ENCODE measurements at places on chromosomes 1 and 21. TPM values are rescaled to one million over a fixed set of nuclear protein-coding genes. Genes with fewer than 3 reads are reported as not detected.

- peak; percentile 87 for DNase-seq
These were observed 120.8 kb downstream of the LMO4 start for GRCh38 chr1:87449348-87449963.

DNA sequence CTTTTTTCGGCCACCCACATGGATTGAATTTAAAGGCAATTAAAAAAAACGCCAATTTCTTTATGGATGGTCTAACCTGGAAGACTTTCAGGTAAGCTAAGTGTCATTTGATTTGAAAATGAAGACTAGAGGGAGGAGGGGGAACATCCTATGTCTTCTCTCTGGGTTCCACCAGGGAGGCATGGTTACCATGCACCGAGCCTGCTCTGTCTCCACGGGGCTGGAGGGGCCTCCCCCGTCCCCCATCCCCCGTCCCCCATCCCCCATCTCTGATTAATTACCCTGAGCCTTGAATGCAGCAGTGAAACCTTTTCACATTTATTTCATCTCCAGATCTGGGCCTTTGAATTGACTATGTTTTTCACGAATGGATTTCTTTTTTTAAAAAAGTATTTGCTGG is 135.1 kb downstream of the TLR5 start:
- no peak for DNase-seq

GRCh38 chr1:26582053-26582835 is 52.7 kb downstream of the RPS6KA1 start:
- DNase-seq, result no peak

- peak; percentile 81 for DNase-seq
These were observed at the start of gene SPOCD1 for GRCh38 chr1:31815752-31816500. Gene SPOCD1 (minus strand): TSS chr1:31816022. CDS start chr1:31815333, 689 bp downstream.

- DNase-seq, result no peak
These were observed 315.5 kb downstream of the GPATCH2 start for GRCh38 chr1:217315346-217315745.

DNA sequence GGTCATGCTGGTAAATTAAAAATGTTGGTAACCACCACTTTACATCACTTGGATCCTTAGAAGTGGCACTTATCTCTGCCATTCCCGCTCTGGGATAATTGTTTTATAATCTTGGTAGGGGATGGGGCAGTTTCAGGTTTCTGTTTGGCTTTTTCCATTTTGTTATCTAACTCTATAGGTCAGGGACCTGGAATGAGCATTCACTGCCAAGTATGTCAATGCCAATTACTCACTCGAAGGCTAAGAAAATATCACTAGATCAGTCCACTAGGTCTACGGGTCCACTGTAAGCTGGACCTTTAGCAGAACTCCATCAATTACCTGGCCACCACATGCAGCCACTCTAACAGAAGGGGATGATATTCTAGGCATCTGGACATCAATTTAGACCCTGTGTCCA is 4.5 kb upstream of the DIP2A start:
- DNase-seq, result no peak

GRCh38 chr1:25538191-25538767 is 5.1 kb upstream of the LDLRAP1 start:
- DNase-seq, result no peak

- no peak for DNase-seq
These were observed 92.0 kb upstream of the HAO2 start for GRCh38 chr1:119276558-119276957.

DNA sequence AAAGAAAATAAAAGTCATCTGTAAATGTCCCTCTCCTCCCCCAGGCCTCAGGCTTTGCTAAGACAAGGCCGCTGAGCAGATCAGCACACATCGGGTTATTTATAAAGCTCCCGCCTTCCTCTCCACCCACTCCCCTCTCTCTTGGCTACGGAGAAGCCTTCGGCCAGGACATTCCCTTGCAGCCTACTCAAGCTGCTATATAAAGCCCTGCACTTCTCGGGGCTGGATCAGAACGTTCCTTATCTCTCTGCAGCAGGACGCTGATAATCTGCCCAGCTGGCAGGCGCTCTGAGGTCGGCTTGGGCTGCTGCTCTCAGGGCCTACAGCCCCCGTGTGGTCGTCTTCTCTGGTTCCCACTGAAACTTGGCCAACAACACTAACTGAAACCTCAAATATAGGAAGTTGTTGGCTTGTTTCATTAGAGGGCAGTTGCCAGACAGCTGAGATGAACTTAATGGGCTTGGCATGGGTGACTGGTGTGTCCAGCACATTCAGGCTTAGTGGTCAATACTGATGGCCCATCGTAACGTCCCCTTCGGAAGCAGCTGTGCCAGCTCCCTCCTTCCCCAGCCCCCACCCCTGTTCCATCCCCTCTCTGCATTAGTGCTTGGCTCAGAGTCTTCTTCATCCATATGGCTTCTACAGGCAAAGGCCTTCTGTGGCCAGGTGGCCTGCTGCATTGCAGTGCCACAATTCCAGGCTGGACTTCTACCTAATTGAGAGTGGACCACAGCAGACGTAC is 64.6 kb downstream of the IER5 start:
- peak; percentile 94 for DNase-seq

DNA sequence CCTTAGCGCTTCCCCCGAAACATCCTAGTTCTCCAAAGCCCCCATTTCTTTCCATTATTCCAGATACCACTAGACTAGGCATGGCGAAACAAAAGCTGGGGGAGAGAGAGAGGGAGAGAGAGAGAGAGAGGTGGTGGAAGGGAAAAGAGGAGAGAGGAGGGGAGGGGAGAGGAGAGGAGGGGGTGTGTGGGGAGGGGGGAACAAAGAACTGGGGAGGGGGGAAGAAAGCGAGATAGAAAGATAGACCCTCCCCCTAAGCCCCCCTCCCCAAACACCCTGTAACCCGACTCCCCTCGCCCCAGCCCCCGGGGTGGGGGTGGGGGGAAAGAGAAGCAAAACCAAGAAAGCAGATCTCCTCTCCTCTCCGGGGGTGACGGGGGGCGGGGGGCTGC is 352 bp downstream of the MEX3A start:
- no peak for DNase-seq

GRCh38 chr1:227899820-227900449 is 47.8 kb downstream of the WNT9A start:
- DNase-seq, result peak; percentile 56

- no peak for DNase-seq
These were observed 180.7 kb downstream of the KAZN start for GRCh38 chr1:14778898-14779865.

- no peak for DNase-seq
These were observed 61.6 kb upstream of the SPAG17 start for GRCh38 chr1:118246646-118247045.

GRCh38 chr21:32020564-32020963 is 147.7 kb downstream of the HUNK start:
- DNase-seq, result no peak

DNA sequence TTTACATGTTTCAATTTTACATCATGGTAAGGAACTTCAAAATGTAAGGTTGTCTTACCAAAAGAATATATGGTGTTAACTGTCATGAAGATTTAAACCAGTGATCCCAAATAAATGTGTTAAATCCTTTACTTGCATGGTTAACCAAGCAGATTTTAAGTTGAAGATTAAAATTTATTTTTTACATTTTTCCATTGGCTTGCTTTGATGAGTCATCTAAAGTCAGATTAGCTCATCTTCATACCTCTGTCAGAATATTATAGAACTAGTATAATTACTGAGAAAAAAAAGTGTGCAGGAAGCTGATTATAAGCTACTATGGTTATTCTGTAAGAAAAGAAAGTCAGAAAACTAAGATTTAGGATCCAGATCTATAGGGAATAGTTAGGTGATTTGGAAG is 95.3 kb upstream of the DPH5 start:
- DNase-seq, result no peak

GRCh38 chr1:221711063-221711577 is 30.8 kb downstream of the DUSP10 start:
- DNase-seq, result no peak

- no peak for DNase-seq
These were observed 18.6 kb downstream of the EXOC8 start for GRCh38 chr1:231319080-231319479.

DNA sequence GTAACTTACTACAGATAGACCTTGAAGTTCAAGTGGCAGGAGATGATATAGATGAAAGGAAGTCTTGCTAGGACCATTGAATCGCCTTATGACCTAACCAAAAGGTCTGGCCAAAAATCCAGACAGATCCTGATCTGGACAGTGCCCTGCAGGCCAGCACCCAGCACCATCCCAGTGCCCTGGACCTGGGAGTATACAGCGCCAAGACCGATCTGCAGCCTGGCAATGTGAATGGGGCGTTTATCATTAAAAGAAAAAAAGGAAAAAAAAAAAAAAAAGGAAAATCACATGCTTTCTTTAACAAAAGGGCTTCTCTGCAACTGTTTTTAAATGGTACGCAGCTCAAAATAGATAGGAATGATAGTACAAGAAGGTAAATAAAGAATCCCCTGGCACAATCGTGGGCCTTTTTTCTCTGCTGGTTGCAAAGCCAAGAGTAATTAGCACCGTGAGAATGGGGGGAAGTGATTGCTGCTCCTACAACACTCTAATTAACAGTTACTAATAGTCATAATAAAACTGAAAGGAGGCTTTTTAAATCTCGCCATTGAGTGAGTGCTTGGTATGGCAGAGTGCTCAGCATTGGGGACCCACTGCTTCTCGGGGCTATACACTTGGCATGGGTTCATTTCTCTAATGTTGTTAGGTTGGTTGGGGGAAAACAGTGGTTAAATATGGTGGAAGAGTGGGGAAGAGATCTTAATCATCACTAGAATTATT is 146.7 kb downstream of the KAZN start:
- no peak for DNase-seq

- DNase-seq, result no peak
These were observed 32.1 kb downstream of the MDM4 start for GRCh38 chr1:204548265-204548664.

DNA sequence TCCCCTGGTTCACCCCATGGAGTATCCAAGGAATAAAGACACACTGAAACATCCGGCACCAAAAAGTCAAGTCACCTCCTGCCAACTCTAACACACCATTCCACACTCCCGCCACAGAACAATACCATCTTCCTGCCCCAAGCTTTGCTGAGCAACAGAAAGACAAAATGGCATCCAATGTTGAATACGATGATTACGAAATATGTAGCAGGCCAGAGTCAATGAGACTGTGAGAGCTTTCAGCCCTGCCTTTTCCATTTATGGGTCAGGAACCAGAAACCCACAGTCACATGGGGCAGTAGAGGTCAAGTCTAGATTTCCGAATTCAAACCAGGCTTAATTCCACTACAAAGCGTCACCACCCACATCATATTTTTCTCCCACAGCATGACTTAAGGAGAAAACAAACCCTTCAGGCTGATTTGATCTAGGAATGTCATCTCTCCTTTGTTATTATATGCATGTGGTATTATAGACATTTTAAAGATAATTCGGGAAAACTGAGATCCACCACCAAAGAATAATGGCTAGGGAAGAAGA is 249.8 kb downstream of the SETD4 start:
- no peak for DNase-seq

- peak; percentile 72 for DNase-seq
These were observed 70.3 kb downstream of the SERINC2 start for GRCh38 chr1:31483012-31483946.

DNA sequence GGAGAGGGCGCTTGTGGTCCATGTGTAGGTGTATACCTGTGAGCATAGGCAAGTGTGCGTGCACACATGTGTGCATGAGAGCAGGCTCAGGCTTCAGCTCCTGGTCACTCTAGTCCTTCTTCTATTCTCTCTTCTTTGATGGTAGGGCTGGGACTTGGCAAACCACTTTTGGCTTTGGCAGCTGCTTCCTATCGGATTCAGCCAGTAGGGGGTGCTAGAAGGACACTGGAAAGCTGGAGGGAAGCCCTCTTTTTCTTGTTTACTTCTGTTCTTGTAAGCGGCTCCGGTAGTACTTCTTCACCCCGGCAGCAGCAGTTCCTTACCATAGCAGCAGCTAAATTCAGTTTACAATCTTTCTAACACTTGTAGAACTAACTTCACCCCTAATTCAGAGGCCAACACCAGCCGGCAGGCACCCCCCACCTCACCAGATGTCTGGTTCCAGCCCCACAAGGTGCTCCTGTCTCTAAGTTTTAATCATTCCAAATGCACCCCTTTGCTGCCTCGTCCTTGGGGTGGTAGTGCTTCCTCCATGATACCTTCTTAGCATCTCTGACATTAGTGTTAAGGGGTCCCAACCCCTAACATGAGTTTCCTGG is 25.1 kb downstream of the NENF start:
- DNase-seq, result no peak

DNA sequence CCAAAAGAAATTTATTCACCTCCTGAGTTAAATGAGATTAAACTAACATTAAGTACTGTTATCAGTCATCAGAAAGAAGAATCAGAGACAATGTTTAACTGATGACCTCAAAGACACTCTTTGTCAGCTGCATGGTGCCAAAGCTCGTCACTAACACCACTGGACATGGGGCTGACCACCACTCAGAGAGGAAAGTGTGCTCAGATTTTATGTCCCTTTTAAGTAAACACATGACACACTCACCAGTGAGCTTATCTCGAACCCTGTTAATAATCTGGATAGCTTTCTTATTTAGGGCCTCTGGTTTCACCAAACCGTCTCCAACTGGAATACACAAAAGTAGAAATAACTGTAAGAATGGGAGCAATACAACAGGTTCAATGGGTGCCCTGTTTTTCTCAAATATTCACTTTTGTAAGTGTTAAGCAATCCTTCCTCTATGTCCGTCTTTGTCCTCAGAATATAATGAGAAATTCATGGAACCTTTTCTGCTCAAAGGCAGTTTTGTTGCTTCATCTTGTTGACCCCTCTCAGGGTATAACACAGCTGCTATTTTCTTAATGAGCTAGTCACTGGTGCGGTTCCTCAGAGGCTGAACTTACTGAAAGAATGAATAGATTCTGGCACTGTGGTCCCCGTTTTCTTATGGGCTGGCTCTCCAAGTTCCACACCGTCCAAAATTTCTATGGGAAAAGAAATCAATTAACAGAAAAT is 9.5 kb upstream of the EXOSC10 start:
- DNase-seq, result no peak

GRCh38 chr1:161198897-161199431 is at the start of gene ADAMTS4:
Gene ADAMTS4 (minus strand): TSS chr1:161199054. CDS start chr1:161198627, 427 bp downstream.
- peak; percentile 89 for DNase-seq

GRCh38 chr1:54614024-54614423 is 9.3 kb downstream of the FAM151A start:
- peak; percentile 13 for DNase-seq

DNA sequence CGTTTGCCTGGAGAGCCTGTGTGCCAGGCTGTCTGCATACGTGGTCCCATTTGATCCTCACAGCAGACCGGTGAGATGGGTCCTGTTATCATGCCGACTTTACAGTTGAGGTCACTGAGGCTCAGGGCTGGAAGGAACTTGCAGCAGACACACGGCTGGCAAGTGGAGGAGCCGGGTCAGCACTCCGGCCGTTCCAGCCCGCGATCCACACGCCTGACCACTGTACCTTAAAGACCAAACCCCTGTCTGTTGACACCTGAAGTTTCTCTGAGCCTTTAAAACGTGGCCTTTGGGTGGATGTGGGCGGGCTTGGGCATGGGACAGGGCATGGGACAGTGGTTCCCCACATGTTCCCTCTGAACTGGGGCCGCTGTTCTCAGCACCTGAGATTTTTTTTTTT is 171.5 kb upstream of the TMEM51 start:
- no peak for DNase-seq

Gene VWA5B1
- total RNA-seq, result not detected

Gene TSPEAR
- not detected for total RNA-seq

Gene TTC39A
- not detected for total RNA-seq

Gene KRTAP12-1
- not detected for total RNA-seq

Gene ATP5PB
- total RNA-seq, result 202 TPM

Gene IQGAP3
- total RNA-seq, result 0.71 TPM

Gene DNAH14
- 9.7 TPM for total RNA-seq

Gene CFH
- 40.2 TPM for total RNA-seq

Gene PAQR6
- 6.9 TPM for total RNA-seq

Gene PPM1J
- 1.6 TPM for total RNA-seq

Gene DLGAP3
- 0.68 TPM for total RNA-seq

Gene VSIG8
- not detected for total RNA-seq

Gene NPHS2
- total RNA-seq, result not detected

Gene TINAGL1
- total RNA-seq, result 134 TPM

Gene LCE1F
- total RNA-seq, result not detected

Gene KCND3
- 18.3 TPM for total RNA-seq
